ENCODE measurements at places on chromosomes 5 and 9. TPM values are rescaled to one million over a fixed set of nuclear protein-coding genes. Genes with fewer than 3 reads are reported as not detected.
A peak's percentile ranks its signal among the peaks of the same experiment; 100 is the strongest.

DNA sequence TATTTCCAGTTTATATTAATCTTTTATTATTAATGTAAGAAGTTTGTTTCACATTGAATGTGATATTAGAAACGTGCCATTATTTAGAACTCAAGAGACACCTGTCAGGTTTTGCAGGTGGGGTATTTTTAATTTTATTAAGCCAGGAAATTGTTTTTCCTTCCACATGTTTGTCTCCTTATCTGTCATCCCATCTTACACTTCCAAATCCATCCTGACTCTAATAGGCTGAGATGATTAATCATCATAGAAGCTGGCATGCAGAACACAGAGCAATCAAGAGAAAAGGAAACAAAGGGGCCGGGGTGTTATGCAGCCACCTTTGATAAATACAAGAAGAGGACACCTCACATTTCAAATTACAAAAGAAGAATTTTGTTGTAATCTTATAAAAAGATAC lies 506.5 kb downstream of the ISL1 start:
- no peak for DNase-seq
- no peak overlapping the region for H3K4me3 ChIP-seq
- H3K4me1 ChIP-seq: no peaks in the 10 kb centered on the region

Gene GBGT1
- total RNA-seq: 2.4 TPM

DNA sequence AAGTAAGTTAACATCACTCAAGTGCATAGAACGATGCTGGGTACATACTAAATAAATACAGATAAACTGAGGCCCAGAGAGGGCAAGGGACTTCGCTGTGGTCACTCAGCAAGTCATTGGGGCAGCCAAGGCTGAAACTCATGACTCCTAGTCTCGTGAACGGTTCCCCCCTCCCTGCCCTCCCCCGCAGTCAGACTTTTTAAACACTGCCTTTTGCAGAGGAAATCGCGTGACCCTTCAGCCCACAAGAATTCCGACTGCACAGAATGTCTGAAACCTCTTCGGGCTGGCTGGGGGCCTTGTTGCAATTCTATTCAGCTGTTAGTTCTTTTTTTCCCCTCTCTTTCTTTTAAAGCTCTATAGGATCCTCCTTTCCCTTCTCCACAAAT lies 28.1 kb downstream of the NEK6 start:
- H3K36me3 ChIP-seq: no peaks in the 10 kb centered on the region
- no peaks in the 10 kb centered on the region for H3K27me3 ChIP-seq
- H3K4me3 ChIP-seq: peak overlapping the region; percentile 63
- peak; percentile 46 for DNase-seq
- H3K27ac ChIP-seq: peak overlapping the region; percentile 92
- peaks cover 36% of the 10 kb centered on the region for H3K4me1 ChIP-seq

GRCh38 chr5:151338734-151339133 lies 8.6 kb downstream of the SLC36A2 start:
- no peak overlapping the region for H3K4me3 ChIP-seq
- H3K27me3 ChIP-seq: peaks cover 28% of the 10 kb centered on the region
- H3K36me3 ChIP-seq: no peaks in the 10 kb centered on the region
- no peak overlapping the region for H3K27ac ChIP-seq
- DNase-seq: no peak

GRCh38 chr5:125293726-125294125 lies 547.3 kb upstream of the ZNF608 start:
- H3K27ac ChIP-seq: no peak overlapping the region
- no peaks in the 10 kb centered on the region for H3K27me3 ChIP-seq
- no peak overlapping the region for H3K4me3 ChIP-seq
- no peaks in the 10 kb centered on the region for H3K4me1 ChIP-seq
- DNase-seq: no peak
- no peaks in the 10 kb centered on the region for H3K36me3 ChIP-seq

Gene PCDHA12
- not detected for total RNA-seq

Gene SLC24A2
- total RNA-seq: not detected
